Activated B cell treated with CpG ODN at 0.5 μM for 24 hours (primary cell): ENCODE measurements at places on chromosomes 12 and 14. TPM values are rescaled to one million over a fixed set of nuclear protein-coding genes. Genes with fewer than 3 reads are reported as not detected.

TESPA1 gene
- total RNA-seq, result 31.5 and 35.5 TPM in 2 replicates

DNA sequence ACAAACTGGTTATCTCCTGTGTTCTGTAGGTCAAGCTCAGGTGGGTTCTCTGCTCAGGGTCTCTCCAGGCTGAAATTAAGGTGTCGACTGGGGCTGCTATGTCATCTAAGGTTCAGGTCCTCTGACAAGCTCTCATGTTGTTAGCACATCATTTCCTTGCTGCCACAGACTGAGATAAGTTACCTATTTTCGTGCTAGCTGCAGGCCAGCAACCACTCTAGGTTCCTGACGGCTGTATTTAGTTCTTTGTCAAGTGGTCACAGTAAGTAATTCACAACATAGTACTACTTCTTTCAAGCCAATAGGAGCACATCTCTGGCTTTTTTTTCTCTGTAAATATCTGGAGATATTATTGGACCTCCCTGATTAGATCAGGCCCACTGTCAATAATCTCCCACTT, 169.3 kb upstream of the CAND1 start:
- no peak for DNase-seq

- DNase-seq, result no peak
Observed at GRCh38 chr14:74765721-74766120, 2.6 kb downstream of the YLPM1 start.

DNA sequence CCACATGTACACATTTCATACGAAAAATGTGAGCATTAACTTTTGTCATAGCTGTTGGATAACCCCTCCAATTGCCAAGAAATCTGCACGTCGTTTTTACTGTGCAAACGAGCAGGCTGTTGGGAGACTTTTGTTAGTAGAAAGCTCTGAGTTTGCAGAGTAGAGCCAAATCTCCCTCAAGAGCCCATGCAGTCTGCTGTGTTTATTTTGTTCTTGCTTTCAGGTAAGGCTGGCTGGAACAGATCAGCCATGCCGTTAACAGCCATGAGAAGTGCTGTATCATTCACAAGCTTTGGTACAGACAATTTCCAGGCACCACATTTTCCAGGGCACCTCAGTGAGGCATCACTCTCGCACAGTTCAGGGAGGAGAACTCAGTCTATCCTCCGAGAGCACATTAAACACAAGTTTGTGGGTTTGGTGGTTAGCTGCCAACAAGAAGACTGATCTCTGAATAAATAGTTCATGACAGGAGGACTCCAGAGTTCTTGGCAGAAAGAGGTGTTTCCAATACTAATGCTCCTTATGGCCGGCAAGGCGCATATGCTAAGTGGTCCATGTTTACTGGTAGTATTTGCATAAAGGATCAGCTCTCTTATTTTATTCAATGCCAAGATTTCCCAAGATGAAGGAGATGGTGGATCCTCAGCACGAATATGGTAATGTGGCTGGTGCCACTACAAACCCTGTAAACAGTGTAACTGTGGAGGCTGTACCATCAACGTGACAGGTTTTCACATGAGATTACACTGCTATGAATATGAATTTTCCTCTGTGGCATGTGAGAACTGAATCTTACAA, 30.3 kb upstream of the PELI2 start:
- DNase-seq, result no peak

GRCh38 chr14:71566276-71566675, 366.0 kb upstream of the RGS6 start:
- DNase-seq, result no peak

DNA sequence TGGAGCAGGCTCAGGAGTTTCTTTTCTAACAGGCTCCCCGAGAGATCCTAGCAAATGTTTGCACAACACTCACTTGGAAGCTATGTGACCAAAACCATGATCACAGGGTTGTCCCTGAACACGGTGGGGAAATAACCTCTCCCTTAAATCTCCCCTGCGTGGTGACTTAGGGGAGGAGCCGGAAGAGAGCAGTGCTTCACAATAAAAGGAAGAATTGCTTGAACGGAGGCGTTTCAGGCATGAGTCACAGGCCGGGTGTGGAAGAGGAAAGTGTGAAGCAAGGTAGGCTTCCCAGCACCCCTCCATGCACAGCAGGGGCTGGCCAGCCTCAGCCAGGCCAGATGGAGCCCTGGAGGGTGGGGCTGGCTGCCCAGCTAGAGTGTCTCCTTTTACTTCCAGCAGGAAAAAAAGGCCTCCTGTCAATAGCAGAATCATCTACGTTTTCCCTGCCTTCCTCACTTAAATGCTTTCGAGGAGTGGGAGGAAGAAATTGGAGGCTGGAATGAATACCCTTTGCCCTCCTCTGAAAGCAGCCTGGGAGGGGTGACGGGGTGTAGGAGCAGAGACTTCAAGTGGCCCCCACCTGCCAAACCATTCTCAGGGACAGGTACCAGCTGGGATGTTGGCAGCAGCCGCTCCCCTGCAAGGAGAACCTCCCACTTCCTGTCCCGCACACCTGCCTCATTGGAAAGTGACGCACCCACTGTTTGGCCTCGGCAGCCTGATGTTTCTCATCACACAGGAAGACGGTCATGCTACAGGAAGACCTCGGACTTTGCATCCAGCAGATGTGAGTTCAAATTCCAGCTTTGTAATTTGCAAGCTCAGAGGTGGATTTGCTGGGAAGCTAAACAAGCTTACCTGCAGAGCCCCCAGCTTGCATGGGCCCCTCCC, 30.1 kb upstream of the PPP2R5C start:
- peak; percentile 34 for DNase-seq

DNA sequence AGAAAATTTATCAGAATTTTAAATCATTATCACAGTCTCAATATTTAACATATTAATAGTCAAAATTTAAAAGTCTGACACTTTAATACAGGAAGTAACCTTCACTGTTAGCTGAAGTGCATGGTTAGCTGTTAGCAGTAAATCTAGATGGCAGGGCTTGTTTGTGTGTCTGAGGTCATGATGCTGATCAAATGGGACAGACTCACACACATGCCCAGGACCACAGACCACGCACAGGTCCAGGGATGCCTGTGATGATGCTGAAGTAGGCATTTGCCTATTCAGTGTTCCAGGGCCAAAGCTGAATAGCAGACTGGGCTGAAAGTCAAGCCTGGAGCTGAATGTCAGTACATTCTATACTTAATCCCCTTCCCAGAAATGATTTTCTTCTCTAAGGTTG, 20.5 kb downstream of the FNTB start:
- no peak for DNase-seq

- peak; percentile 15 for DNase-seq
Observed at GRCh38 chr14:73241481-73242165, 4.3 kb downstream of the PAPLN start.

DNA sequence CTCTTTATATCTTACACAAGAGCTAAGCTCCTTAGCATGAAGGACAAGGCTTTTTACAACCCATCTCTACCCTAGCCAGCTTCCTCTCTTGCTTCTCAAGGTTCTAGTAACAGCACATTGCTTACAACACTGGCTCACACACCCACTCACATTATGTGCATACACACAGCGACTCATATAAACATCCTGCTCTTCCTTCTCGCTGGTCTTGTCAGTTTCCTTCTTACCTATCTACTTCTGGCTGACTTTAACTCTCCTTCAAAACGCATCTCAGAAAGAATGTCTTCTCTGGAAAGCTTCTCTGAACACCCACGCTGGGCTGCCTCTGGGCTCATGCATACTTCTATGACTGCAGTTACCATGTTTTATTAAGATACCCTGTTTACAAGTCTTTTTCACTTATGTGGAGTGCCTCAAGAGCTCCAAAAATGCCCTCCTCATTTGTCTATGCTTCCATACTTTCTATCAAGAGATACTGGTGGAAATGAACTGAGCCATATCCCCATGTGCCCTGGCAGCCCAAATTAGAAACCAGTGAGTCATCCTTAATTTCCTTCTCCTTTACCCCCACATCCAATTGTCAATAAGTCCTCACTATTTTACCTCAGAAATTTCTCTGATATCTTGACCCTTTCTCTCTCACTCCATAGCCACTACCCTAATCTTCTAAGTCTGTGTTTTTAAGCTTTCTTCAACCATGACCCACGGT, 126.9 kb upstream of the KRAS start:
- DNase-seq, result no peak

DNA sequence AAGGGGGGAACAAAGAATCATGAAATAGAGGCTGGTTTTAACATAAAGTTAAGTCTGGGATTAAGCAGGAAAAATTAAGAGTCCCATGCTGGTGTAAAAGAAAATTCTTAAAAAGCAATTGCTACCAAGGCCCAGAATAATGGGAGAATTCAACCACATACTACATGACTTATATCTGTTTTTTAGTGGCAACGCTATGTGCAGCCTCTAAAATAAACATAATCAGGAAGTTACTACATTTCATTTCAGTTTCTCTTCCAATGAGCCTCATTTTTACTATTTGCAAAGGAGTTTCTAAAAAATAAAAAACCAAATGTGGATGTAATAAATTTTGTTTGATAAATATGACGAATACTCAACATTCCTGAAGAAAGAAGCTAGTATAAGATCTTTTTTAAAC, 58.1 kb downstream of the CPNE8 start:
- no peak for DNase-seq

GRCh38 chr14:77014004-77014604, 14.4 kb downstream of the IRF2BPL start:
- DNase-seq, result no peak

RERGL gene
- not detected in 2 replicates for total RNA-seq

CCDC196 gene
- not detected in 2 replicates for total RNA-seq

DNA sequence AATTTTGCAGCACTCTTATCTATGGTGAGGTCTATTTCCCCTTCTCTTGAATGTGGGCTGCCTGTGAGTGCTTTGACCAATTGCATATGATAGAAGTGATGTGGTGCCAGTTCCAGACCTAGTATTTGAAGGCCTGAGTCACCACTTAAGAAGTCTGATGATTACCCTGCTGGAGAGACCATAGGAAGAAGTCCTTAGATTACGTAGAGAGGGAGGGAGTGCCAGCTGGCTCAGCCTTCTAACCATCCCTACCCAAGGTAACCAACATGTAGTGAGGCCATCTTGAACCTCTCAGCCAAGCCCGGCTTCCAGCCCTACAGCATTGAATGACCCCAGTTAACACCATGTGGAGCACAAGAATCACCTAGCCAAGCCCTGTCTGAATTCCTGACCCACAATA, 166.9 kb downstream of the NELL2 start:
- DNase-seq, result no peak

INHBC gene
- total RNA-seq, result 0.10 TPM in 1 of 2 replicates, not detected in the other

DNA sequence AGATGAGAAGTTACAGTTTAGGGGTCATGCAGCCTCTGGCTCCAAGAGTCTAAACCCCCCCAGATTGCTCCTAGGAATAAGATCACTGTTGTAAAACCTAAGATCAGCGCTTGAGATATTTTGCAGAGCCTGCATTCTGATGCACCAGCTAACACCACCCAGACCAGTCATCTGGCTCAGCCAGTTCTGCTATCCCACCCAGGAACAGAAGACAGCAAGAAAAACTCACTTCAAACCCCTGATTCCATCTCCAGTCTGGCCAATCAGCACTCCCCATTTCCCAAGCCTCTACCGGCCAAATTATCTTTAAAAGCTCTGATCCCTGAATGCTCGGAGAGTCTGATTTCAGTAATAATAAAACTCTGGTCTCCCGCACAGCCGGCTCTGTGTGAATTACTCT, 158.6 kb downstream of the ZNF664 start:
- no peak for DNase-seq

NEUROD4 gene
- total RNA-seq, result not detected in 2 replicates

GRCh38 chr12:108389544-108389943, 50.4 kb upstream of the CMKLR1 start:
- DNase-seq, result no peak

GRCh38 chr12:123931686-123932321, 40.8 kb downstream of the CCDC92 start:
- no peak for DNase-seq

TBX5 gene
- not detected in 2 replicates for total RNA-seq

KRT83 gene
- total RNA-seq, result not detected in 2 replicates
